ENCODE measurements at places on chromosomes 6 and 20.

- DNase-seq, result no peak
Measured at GRCh38 chr20:60749804-60750602, 502.1 kb upstream of the CDH4 start.

- DNase-seq, result no peak
Measured at GRCh38 chr6:165842281-165842936, 179.4 kb upstream of the PDE10A start.

GRCh38 chr6:34531580-34532201 is 24.4 kb downstream of the SPDEF start:
- no peak for DNase-seq

- no peak for DNase-seq
Measured at GRCh38 chr20:1062334-1063010, 55.9 kb upstream of the PSMF1 start.

DNA sequence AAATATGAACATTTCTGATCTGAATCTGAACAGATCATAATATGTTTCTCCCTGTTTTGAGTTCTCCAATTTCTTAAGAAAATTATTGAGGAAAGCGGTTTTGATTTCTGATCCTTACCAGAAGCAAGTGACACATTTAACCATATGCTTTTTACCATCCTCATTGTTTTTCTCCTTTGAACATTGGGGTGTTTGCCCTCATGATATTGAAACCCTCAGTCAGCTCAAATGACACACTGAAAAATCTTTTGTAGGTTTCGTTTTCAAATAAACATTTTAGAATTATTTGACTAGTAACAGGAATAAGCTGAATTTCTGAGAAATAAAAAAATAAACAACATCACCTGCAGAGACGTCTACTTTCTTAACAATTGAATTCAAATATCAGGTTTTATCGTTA is 252.1 kb downstream of the DOK5 start:
- no peak for DNase-seq

- DNase-seq, result no peak
Measured at GRCh38 chr6:144310765-144311164, 25.6 kb downstream of the UTRN start.

DNA sequence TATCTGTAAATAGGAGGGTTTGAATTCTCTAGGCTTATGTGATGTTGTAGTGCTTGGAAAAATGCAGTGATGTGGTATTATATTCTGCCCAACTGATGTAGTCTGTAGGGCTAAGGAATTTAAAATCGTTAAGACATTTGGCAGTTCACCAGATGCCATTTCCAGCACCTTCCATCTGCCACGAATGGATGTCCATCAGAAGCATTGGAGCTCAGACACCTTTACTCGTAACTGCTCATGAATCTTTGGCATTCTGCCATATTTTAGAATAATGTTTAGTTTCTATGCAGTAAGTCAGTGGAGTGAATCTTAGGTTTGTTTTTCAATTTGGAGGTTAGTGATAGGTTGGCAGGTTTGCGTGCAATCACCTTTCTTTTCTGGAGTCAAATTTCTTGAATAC is 2.4 kb upstream of the SYTL3 start:
- DNase-seq, result peak; percentile 25

GRCh38 chr6:3136292-3137011 is 17.9 kb downstream of the BPHL start:
- no peak for DNase-seq

DNA sequence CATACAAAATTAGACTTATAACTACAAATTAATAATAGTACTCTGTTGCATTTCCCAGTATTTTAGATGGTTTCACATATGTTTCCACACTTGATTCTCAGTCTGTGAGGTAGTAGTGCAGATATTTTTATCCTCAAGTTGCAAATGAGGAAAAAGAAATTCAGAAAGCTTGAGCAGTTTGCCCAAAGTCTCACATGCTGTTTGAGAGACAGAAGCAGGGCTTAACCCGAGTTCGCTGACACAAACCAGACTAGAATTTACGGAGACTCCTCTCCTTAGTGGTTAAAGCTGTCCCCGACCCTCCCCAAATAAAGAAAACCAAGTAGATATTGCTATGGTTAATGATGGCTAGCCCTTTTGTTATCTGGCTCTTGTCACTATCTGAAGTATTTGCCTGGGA is 126.2 kb downstream of the TIAM2 start:
- no peak for DNase-seq

DNA sequence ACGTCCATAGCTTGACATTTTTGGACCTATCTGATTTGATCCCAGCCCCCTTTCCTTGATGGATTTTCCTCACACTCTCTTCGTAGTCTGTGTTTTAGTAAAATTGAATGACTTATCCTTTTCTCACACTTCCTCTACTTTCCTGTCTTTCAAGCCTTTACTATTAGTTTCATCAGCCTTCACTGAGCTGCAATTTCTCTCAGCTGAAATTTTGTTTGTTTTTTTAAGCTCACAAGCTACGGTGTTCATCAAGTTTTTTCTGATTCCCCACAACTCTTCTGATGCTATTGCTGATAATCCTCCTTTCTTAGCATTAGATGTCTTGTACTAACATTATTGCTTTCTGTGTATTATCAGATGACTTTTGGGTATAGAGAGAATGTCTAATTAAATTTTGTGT is 263.7 kb downstream of the TBX18 start:
- DNase-seq, result no peak

GRCh38 chr6:120615238-120615637 is 719.0 kb downstream of the TBC1D32 start:
- no peak for DNase-seq

DNA sequence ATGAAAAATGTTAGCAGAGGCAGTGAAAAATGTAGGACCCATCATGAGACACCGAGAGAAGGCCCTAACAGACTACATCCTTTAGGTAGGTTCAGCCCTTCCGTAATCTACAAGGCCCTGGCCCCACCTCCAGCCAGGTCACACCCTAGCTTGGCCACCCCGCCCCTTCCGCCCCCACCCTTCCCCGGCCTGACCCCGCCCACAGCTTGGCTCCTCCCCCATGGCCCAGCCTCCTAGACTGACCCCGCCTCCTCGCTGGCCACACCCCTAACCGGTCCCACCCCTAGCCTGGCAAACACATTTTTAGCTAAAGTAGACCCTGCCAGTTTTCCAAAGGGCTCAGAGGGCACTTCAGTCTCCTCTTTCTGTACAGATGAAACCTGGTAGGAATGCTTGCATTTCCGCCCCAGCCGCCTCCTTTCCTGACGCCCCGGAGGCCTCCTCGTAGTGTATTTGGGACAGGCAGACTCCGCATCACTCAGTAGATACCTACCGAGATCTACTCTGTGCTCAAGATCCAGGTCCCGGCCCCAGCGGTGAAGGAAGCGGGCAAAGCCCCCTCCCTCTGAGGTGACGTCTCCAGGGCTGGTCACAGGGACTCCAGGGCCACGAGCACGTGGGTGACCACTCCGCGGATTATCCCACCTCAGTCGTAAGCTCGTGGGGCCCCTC is 443.5 kb downstream of the PREX1 start:
- DNase-seq, result peak; percentile 58
